ENCODE measurements at places on chromosomes 2 and 18.

- DNase-seq, result no peak
Observed at GRCh38 chr2:234291765-234292204, 205.1 kb downstream of the ARL4C start.

GRCh38 chr2:33116799-33117198, 170.0 kb downstream of the LTBP1 start:
- DNase-seq, result no peak

DNA sequence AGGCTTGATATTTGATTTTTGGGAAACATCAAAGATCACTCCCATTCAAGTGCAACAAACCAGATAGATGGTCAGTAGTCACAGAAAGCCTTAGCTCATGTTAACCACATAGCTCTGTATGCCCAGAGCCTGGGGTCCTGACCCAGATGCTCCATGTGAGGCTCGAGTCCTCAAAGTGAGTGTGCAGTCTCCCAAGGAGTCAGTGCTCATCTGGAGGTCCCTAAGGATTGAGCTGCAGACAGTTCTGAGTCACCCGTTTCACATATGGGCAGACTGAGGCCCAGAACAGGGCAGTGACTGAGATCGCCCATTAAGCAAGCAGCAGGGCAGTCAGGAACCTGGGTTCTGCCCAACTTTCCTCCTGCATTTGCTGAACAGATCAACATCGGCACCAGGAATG, 9.2 kb downstream of the TMEM37 start:
- no peak for DNase-seq

DNA sequence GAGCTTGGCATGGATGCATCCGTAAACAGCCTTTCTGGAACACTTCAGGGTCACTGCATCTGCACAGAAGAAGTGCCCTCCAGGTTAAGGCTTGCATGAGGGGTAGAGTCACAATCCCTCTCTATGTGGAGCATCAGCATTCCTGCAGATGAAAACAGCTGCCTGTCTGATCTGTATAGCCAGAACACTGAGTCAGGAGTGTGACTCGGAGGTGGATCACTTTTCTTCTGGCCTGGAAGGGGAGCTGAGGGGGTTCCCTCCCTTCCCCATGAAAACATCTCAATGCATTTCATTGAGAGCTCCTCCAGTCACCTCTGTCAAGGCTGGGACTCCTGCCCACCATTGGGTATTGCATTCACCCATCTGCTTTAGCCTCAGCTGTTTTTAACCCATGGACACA, 72.5 kb upstream of the SERPINE2 start:
- DNase-seq, result no peak

DNA sequence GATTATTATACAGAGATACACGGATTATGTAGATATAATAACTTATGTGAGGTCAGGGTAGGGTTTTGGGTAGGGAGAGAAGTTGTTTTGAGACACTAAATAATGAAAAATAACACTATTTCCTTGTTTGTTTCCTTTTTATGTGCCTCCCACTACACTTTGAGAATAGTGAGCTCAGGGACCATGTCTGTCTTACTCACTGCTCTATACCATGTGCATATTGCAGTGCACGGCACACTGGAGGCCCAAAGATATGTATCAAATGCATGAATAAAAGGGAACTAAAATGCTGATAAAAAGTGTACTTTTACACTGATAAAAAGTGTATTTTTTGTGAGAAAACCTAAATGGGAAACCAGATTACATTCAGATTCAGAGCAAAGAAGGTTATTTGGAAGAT, 151.4 kb upstream of the NABP1 start:
- DNase-seq, result no peak

GRCh38 chr2:943461-943797, 7.2 kb upstream of the SNTG2 start:
- DNase-seq, result no peak

GRCh38 chr18:21483051-21483450, 117.5 kb downstream of the ESCO1 start:
- no peak for DNase-seq
